Activated CD4-positive, CD25-positive, alpha-beta regulatory T cell (primary cell): ENCODE measurements at places on chromosomes 1 and 21.

DNA sequence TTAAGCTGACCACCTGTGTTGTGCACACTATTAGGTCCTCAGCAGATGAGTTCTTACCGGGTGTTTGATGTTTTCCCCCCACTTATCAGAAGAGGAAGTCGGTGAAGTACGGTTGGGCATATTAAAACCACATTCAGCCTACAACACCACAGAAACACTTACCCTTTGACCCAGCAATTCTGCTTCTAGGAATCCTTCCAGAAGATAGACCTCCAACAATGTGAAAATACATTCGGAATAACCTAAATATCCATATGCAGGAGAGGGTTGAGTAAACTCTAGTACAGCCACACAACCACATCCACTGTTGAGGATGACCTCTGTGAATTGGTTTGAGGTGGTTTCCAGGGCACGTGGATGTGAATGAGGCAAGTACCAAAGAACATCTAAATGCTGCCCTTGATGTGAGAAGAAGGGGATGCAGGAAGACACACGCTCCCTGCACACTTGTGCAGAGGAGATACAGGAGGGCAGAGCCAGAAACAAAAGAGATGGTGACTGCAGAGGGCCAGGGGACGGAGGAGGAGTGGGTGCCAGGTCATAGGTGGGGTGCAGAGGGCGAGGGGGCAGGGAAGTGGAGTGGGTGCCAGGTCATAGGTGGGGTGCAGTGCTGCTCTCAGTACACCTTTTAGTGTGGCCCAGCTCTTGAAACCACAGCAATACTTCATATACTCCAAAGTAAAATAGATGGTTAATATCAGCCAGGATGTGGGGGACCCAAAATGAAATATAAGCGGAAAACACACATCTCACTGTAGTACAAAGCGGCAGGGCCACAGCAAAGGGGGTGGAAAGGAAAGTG lies 12.8 kb downstream of the ADARB1 start:
- DNase-seq = no peak

DNA sequence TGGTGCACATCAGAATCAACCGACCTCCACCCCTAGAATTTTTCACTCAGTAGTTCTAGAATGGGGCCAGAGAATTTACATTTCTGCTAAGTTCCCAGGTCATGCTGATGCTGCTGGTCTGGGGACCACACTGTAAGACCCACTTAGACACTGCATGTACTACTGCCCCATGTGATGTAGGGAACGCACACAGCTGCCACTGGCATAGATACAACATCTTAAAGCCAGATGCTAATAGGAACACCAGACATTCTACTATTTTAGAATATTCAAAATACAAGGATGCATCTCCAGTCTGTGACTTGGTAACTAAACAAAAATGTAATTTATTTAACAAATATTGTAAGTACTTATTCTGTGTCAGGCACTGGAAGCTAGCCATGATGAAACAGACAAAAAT lies 14.1 kb upstream of the ATP1B1 start:
- no peak for DNase-seq

DNA sequence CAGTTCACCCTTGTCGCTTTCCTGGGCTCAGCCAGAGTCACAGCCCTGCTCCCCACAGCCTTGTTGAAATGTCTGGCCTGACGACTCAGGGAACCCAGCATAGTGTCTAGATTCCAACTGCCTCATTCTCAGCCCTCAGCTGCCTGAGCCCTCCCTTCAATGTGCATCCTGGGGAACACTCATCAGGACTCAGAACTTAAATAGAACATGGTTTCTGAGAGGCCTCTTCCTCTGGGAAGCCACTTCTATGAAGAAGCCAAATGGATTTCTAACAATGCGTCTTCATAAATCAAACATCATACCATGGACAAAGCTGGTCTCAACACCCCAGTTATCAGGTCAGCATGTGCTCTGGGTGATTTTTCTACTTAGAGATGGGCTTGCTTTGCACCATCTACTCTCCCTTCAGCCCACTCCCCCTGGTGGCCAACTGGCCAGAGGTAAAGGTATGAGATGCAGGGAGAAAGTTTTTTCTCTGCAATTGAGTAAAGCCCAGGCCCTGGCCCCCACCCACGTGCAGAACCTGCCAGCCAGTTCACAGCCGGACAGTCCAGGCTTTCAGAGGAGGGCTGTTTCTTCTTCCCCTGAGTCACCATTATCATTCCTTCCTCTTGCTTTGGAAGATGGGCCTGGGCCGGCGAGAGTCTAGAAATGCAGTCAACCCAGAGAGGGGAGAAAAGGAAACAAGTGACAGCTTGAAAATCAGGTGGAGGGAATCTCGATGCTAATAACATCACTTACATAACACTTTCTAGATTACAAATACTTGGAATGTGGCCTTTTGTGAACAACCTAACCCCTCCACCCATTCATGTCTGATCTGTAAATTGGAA lies 32.1 kb downstream of the CD244 start:
- DNase-seq = peak; percentile 74

DNA sequence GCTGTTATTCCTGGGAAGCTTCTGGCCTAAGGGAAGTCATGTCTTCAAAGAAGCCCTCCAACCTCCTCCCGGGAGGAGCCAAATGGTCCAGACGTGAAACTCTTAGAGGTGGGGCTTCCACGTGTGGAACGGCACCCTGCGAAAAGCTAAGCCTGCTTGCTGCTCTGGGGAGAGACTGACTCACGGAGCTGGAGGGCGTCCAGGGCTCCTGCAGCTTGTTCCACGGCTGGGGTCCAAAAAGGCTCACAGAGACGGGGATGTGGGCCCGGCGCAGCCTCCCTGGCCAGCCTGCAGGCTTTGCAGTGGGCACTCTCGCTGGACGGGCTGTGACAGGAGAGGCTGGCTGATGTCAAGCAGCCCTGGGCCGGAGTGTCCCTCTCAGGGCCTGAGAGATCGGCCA lies 105.1 kb downstream of the COLGALT2 start:
- DNase-seq = no peak
